Activated CD8-positive, alpha-beta memory T cell treated with anti-CD3 and anti-CD28 coated beads, Interleukin-2, amount 50 U/mL, for 48 hours (primary cell): ENCODE measurements at places on chromosomes 5 and 9.

DNA sequence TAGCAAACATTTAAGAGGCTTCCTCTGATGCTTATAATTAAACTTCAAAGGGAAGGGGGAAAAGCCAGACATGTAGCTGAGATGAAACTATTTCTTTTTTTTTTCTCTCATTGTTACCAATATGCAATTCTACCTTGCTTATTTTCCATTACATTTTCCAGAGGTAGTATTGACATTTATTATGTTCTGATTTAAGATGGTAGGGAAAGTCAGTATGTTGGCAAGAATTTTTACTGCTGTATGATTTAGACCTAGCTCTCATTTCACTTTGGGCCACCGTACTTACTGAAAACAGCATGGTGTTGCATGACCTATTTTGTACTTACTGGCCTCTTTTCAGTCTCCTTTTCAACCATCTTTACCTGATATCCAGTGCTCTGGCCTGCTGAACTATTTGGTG lies 9.6 kb upstream of the SPINK6 start:
- DNase-seq: no peak

DNA sequence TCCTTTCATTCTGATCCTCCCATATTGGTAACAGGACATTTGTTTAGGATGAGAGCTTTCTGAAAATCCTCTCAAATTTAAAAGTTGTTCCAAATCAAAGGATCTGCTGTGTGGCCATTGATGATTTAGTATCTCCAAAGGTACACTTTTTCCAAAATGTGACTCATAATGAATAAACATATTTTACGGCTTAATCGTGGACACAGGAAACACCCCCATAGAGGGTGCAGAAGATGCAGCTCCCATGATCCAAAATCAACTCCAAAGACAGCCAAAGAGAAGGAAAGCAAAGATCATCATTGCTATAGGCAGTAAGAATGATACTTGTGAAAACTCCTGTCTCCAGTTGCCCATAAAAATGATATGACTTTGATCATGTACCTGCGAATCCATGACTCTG lies 239.7 kb downstream of the PIK3R1 start:
- no peak for DNase-seq

DNA sequence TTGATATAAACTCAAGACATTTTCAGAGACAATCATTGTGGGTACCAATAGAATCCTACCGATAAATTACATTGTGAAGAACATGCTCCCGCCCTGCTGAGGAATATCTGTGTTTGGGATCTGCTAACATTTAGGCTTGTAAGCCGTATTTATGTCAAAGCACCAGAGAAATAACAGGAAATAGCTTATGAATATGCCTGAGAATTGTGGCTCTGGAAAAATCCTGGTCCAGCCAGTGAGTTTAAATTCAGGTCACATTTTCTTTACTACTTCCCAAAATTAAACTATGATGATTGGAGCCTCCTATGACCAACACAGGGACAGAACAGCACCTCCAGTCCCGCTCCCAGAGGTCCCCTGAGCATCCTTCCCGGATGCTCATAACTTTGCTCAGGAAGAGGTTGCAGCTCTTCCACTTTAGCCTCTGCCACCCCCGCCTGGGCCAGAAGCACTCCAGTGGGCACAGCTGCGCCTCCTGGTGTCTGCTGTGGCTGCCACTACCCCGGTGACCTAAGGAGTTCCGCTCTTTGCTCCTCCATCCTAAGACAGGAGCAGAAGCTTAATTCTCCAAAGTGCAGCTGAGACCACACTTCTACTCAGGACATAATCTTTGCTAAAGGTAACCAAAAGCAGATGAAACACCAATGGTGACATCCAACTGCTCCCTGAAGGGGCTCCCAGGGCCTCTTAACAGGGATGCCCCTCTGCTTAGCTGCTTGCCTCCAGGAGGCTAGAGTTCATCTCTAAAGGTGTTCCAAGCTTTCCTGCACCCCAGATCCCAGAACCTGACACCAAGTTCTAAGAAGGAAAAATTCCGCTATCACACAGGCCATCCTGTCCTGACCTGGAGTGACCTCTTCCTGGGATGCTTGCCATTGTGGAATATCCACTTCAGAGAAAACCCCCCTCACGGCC lies 58.8 kb downstream of the SLC1A1 start:
- no peak for DNase-seq

DNA sequence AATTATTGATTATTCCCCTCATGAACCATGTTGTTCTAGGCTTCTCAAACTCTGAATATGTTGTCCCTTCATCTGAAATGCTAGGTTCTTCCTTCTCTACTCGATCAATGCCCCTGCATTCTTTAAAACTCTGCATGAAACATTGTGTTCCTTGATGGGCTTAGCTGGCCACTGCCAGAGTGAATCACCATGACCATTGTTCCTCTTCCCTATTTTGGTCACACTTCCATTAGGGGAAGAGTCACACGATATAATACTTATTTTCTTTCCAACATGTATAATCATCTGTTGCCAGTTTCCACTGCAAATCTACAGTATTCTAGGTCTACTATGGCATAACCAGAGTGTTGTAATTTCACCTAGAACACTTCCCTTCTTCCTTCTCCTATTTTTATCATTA lies 247.9 kb downstream of the TRPM3 start:
- no peak for DNase-seq

GRCh38 chr9:17134396-17135294 lies at the start of gene CNTLN:
Gene CNTLN (plus strand): TSS chr9:17135040. CDS start chr9:17135066, 26 bp downstream.
- DNase-seq: peak; percentile 92

DNA sequence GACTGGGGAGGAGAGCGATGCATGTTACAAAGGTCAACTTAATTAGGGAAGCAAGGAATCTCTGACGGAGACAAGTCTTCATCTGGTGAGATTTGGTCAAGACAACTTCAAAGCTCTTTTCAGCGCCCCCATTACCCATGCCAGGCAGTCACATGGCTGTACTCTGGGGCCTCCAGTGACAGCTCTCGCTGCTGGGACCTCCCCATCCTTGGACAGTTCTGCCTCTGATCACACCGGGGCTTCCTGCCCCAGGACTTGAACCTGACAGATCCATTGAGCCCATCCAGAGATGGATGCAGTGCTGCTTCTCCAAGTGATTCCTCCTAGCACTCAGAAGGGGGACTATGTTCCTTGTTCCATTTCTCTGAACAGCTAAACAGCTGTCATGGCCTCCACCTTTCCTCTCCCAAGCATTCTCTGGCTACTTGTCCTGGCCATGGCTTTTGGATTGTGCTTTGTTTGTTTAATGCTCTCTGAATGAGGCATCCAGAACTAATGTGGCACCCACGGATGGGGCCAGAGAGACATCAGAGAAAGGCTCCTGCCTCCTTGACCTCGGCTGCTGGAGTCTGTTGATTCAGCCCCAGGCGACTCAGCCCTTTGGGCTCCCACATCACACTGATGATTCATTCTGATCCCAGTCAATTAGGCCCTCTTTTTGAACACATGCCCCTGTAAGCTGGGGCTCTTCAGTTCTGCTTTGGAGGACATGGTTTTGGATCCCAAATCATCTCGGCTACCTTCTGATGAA lies 122.1 kb upstream of the ADAMTS16 start:
- no peak for DNase-seq

DNA sequence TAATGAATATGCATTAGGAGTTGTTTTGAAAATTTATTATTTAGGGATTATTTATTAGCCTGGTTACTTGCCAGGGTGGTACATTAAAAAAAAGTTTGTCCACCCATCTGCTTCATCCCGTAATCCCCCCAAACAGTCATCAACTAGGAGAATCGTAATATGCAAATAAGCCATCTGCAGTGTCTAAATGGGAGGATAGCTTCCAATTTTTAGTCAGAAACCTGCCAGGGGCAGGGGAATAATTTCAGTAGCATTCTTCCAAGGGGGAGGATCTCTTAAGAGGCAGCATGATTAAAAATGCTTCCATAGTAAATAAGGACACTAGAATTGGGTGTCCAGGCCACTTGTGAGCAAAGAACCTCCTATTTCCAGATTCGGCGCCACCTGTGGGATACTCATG lies 43.3 kb downstream of the SH3GL2 start:
- DNase-seq: no peak

DNA sequence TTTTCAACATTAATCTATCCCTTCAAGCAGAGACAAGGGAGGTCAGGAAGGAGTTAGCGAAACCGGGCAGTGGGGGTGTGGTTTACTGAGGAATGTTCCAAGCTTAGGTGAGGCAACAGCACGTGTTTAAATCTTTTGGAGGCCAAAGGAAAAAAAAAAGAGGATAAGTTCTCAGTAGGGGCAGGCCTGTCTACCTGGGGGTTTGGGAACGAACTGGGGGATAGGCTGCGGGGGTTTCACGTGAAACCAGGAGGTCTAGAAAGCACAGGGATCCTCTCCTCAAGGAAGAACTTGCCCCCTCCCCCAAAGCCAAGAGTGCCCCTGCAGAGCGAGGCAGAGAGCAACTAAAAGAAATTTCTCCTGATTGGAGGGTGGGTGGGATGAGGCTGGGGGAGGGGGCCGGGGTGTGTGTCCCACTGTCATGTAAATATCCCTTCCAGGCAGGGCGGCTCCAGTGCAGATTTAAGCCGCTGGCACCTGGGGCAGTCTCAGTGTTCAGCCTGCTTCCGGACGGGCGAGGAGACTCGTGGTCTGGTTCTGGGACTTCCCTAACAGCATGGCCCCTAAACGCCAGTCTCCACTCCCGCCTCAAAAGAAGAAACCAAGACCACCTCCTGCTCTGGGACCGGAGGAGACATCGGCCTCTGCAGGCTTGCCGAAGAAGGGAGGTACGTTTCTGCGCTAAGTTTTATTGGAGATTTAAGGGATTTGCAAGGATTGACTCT lies 5.5 kb upstream of the SET start:
- peak; percentile 78 for DNase-seq

DNA sequence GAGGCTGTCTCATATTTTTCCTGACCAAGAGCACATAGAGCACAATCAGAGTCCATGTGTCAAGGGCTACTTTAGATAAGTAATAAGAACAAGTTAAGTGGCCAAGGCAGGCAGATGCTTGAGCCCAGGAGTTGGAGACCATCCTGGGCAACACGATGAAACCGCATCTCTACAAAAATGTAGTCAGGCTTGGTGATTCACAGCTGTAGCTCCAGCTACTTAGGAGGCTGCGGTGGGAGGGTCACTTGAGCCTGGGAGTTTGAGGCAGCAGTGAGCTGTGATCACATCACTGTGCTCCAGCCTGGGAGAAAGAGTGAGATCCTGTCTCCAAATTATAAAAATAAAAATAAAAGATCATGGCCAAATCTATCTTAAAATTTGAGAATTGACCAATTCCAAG lies 767.9 kb upstream of the CTNND2 start:
- no peak for DNase-seq

- no peak for DNase-seq
Measured at GRCh38 chr5:78587081-78587774, 61.3 kb downstream of the LHFPL2 start.
